ENCODE measurements at places on chromosomes 7 and 10.

- DNase-seq, result peak; percentile 55
Observed at GRCh38 chr10:51311228-51311627, 236.9 kb downstream of the PRKG1 start.

GRCh38 chr7:42925630-42926029 is 6.3 kb downstream of the PSMA2 start:
- no peak for DNase-seq

- no peak for DNase-seq
Observed at GRCh38 chr10:131186547-131187253, 124.8 kb downstream of the TCERG1L start.

- DNase-seq, result no peak
Observed at GRCh38 chr10:85922356-85923129, 444.1 kb downstream of the GRID1 start.

- no peak for DNase-seq
Observed at GRCh38 chr7:18400726-18401125, 94.8 kb upstream of the HDAC9 start.

DNA sequence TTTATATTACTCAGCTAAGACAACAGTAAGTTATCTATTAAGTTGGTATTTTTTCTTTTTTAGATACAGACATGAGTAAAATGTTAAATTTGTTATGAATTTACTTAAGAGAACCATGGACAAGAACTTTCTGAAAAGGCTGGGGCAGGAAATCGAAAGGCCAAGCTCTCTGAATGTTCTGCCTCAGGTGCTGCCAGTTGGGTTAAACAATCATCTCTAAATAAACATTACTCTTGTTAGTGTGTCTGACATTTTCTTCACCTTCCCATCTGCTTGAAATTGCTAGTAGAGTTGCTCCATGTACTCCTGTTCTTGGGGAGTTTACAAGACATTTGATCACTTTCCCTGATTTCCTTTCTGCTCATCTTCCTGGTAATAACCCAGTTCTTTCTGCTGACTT is 87.5 kb downstream of the ANKRD7 start:
- DNase-seq, result no peak

GRCh38 chr10:110448682-110449418 is 48.9 kb upstream of the DUSP5 start:
- no peak for DNase-seq

- DNase-seq, result no peak
Observed at GRCh38 chr7:134431815-134432214, 27.1 kb downstream of the AKR1B1 start.

GRCh38 chr10:96746503-96746902 is 26.2 kb upstream of the PIK3AP1 start:
- DNase-seq, result no peak

GRCh38 chr10:68813559-68813958 is 13.8 kb upstream of the STOX1 start:
- no peak for DNase-seq

GRCh38 chr7:81162771-81163525 is 244.1 kb upstream of the SEMA3C start:
- peak; percentile 68 for DNase-seq

- no peak for DNase-seq
Observed at GRCh38 chr10:97836446-97836845, 13.2 kb upstream of the GOLGA7B start.

GRCh38 chr10:101047268-101047667 is 14.5 kb upstream of the KAZALD1 start:
- no peak for DNase-seq

- peak; percentile 19 for DNase-seq
Observed at GRCh38 chr7:128115336-128115820, 84.1 kb upstream of the LRRC4 start.

- no peak for DNase-seq
Observed at GRCh38 chr7:37957221-37957970, 37.0 kb downstream of the EPDR1 start.

GRCh38 chr7:50456371-50457123 is 6.4 kb upstream of the FIGNL1 start:
- no peak for DNase-seq

GRCh38 chr7:42982604-42983115 is 50.5 kb downstream of the MRPL32 start:
- DNase-seq, result no peak

- DNase-seq, result no peak
Observed at GRCh38 chr7:101804967-101805366, 12.5 kb upstream of the CUX1 start.

DNA sequence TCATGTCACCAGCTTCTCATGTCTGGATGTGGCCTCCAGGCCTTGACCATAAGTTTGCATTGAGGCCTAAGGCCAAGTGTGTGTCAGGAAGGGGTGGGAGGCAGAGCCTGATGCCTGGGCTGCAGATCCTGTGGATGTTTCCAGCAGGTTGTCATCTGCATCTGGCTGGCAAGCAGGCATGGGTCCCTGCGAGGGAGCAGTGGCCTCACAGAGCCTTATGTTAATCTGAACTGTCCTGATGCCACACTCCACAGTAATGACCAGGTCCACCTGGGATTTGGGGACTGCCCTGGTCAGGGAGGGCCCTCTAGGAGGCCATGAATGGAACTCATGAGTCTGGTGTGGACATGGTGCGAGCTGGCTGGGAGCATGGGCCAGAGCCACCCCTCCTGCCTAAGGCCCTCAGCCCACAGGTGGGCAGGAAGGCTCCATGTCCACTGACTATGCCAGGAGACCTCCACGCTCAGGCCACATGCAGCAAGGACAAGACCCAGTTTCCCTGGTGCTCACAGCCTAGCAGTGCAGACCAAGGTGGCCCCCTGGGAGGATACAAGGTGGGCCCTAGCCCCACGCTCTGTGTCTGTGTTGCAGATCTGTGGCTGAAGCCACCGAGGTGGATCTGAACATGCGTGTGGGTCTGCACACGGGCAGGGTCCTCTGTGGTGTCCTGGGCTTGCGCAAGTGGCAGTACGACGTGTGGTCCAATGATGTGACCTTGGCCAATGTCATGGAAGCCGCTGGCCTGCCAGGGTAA is 83.1 kb downstream of the ADCY1 start:
- DNase-seq, result no peak

DNA sequence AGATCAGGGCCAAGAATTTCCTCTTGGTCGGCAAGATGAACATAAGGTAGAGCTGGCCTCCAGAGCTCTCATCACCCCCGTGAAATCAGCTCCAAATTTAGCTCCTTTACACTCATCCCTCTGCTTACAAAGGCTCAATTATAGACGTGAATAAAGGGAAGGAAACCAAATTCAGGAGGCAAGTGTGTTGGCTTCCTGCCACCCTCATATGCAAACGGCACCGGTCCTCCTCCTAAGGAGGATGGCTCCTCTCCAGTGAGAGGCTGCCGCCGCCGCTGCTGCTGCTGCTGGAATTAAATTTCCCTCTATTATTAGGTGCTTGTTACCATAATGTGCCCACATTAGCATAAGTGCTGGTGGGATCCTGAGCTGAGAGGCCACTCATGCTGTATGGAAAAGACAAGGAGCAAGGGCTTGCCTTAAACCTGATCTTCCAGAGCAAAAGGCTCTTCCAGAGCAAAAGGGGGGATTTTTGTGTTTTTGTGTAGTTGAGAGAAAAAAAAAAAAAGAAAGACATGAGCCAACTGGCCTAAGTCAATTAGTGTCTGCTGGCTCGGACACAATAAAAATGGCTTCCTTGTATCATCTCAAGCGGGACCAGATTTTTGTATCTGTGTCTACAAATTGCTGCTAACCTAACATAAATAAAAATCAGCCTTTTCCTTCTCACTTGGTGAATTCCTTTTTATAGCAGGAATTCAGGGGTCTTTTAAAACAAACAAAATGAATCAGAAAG is 68.4 kb downstream of the CDHR3 start:
- no peak for DNase-seq

DNA sequence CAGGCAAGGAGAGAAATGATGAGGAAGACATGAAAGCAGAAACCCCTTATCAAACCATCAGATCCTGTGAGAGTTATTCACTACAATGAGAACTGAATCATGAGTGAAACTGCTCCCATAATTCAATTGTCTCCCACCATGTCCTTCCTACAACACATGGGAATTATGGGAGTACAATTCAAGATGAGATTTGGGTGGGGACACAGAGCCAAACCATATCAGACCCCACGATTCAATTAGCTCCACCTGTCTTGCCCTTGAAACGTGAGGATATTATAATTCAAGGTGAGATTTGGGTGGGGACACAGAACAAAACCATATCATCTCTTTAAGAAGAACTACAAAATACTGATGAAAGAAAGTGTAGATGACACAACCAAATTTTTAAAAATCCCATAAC is 128.9 kb downstream of the IMMP2L start:
- no peak for DNase-seq

DNA sequence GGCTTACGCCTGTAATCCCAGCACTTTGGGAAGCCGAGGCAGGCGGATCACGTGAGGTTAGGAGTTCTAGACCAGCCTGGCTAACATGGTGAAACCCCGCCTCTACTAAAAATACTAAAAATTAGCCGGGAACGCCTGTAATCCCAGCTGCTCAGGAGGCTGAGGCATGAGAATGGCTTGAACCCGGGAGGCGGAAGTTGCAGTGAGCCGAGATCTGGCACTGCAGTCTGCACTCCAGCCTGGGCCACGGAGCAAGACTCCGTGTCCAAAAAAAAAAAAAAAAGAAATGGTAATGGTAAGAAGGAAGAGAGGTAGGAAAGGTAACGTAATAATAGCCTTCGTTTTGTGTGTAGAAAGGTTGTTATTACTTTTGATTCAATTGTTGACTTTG is 1.2 kb downstream of the HSPA14 start:
- peak; percentile 16 for DNase-seq

- peak; percentile 29 for DNase-seq
Observed at GRCh38 chr10:110493832-110494426, 3.8 kb upstream of the DUSP5 start.

DNA sequence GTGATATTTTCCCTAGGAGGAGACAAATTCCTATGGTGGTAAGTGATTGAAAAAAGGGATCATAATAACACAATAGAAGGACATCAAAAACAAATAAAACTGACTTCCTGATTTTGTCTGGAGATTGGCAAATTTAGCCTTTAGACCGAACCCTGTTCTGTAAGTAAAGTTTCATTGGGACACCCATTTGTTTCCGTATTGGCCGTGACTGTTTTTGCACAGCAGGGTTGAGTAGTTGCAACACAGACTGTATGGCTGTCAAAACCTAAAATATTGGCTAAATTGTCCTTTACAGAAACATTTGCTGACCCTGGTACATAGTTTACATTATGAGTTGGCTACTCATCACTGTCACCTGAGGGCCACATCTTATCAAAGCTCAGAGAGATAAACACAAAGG is 168.6 kb downstream of the PRKCQ start:
- no peak for DNase-seq

GRCh38 chr7:124088590-124088989 is 55.7 kb upstream of the TMEM229A start:
- no peak for DNase-seq

GRCh38 chr10:129758207-129759021 is 205.7 kb downstream of the EBF3 start:
- DNase-seq, result no peak

DNA sequence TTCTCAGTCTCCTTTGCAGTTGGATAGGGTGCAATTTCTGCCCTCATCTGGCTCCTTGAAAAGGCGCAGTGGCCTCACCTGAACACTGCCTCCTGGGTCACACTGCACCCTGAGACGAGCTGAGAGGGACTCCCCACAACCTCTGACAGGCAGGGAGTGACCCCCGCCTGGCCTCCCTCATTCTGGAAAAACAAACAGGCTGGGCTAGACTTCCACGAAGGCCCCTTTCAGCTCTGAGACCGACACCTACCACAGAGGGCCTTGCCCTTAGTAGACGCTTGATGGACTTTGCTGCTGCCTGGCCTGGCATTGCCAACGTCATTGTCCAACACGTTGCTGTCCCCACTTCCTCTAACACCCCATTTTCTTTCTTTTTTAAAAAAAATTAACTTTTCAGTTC is 8.6 kb downstream of the FAM241B start:
- no peak for DNase-seq
